ENCODE measurements at places on chromosomes 3 and 15. TPM values are rescaled to one million over a fixed set of nuclear protein-coding genes. Genes with fewer than 3 reads are reported as not detected.
A peak's percentile ranks its signal among the peaks of the same experiment; 100 is the strongest.

GRCh38 chr3:169402672-169403360 is 260.7 kb downstream of the MECOM start:
- no peaks in the 10 kb centered on the region for H3K36me3 ChIP-seq
- H3K4me3 ChIP-seq, result no peak overlapping the region
- H3K27me3 ChIP-seq, result peaks cover 4% of the 10 kb centered on the region
- no peak overlapping the region for H3K27ac ChIP-seq
- DNase-seq, result no peak

GRCh38 chr15:88949734-88950400 is 36.7 kb upstream of the MFGE8 start:
- H3K27me3 ChIP-seq, result peaks cover 2% of the 10 kb centered on the region
- no peak overlapping the region for H3K27ac ChIP-seq
- H3K4me3 ChIP-seq, result no peak overlapping the region
- no peaks in the 10 kb centered on the region for H3K4me1 ChIP-seq

GRCh38 chr3:189123595-189124387 is 48.0 kb upstream of the TPRG1 start:
- peak overlapping the region; percentile 46 for H3K4me3 ChIP-seq
- peaks cover 18% of the 10 kb centered on the region for H3K4me1 ChIP-seq
- peaks cover 4% of the 10 kb centered on the region for H3K36me3 ChIP-seq
- H3K27ac ChIP-seq, result peak overlapping the region; percentile 3
- DNase-seq, result no peak

- no peak for DNase-seq
- H3K27me3 ChIP-seq, result no peaks in the 10 kb centered on the region
- H3K36me3 ChIP-seq, result no peaks in the 10 kb centered on the region
- H3K27ac ChIP-seq, result no peak overlapping the region
Observed at GRCh38 chr15:57227166-57227565, 149.1 kb upstream of the CGNL1 start.

DNA sequence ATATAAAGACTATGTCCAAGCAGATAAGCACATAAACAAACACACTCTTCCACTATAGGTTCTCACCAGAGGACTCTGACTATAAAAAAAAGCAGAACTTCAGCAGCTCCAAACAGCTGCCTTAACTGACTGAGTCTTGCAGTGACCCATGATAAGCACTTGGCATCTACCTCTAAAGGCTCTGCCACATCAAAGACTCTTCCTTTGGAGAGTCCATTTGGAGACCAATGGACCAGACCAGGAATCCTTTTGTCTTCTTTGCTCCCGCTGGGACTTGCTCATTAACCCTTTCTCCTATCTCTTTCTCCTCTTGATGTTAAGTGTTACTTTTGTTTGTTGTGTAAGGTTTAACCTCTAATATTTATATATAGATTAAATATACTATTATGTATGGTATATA is 424.1 kb downstream of the RSL24D1 start:
- H3K4me3 ChIP-seq, result no peak overlapping the region
- H3K36me3 ChIP-seq, result no peaks in the 10 kb centered on the region
- H3K4me1 ChIP-seq, result no peaks in the 10 kb centered on the region
- no peak for DNase-seq
- no peak overlapping the region for H3K27ac ChIP-seq
- H3K27me3 ChIP-seq, result peaks cover 2% of the 10 kb centered on the region

DNA sequence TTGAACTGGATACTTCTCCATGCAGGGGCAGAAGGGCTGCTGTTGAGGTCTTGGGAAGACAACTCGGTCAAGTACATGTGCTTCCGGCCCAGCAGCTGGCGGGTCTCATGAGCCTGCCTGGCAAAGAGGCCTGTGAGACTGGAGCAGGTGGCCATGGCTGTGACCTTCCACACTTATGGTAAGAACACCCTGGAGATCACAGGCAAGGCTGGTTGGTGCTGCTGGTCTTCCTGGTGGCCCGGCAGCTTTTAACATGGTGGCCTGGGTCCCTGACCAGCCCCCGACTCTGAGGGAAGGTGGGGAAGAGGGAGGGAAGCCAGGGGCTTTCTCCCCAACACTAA is 15.4 kb downstream of the CHRD start:
- no peak overlapping the region for H3K4me3 ChIP-seq
- no peaks in the 10 kb centered on the region for H3K36me3 ChIP-seq
- H3K4me1 ChIP-seq, result no peaks in the 10 kb centered on the region
- no peak overlapping the region for H3K27ac ChIP-seq
- DNase-seq, result no peak

DNA sequence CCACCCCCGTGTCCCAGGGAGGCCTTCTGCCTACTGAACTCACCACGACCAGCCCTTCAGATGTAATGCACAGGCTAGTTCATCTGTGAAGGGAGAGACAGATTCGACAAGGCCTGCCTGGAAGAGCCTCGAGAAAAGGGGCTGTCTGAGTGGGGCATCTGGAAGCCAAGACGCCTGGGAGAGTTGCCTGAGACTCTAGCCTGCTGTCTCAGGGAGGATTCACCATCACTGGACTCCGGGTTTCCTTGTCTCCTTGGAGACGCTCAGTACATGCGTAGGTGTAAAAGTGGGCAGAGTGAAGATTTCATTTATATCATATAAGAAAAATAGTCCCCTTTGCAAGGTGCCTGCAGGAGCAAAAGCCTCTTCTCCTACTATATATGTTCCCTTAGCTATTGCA is 468.9 kb downstream of the FOXP1 start:
- no peak for DNase-seq
- H3K27me3 ChIP-seq, result no peaks in the 10 kb centered on the region
- H3K4me3 ChIP-seq, result no peak overlapping the region
- H3K27ac ChIP-seq, result peak overlapping the region; percentile 53
- peaks cover 71% of the 10 kb centered on the region for H3K36me3 ChIP-seq
- H3K4me1 ChIP-seq, result peaks cover 88% of the 10 kb centered on the region

DNA sequence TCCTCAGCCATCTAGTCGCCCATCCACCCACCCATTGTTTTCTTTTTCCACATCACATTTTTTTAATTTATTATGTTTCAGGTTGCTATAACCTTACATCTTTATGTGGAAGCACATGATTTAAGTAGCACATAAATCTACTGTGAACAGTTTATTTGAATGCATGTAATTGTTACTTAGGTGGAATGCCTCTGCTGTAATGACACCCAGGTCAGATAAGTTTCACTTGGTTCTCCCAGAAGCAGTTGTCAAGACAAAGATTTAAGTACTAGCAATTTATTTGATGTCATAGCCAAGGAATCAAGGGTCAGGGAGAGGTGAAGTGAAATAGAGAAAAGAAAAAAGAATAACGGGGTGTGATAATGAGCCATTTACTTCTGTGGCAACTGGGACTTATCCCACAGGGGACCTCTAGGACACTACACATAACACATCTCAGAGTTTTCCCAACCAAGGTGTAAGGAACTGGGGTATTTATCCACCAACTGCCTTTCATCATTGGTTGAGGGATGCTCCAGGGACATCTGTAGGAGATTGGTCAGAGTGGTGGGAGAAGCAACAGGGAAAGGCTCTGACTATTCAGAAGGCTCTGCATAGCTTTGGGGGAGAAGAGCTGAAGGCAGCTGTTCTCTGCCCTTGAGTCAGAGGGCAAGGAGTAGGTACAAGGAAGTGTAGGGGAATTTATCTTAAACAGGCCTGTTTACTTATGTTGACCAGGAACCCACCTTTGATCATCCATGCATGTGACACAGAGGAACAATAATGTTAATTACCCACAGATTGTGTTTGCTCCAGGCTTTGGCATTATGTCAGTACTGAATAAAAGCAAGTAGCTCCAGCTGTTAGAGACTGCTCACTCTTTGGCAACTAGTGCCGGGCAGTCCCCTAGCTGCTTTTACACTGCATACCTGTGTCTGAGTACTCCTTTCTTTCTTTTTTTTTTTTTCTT is 94.8 kb downstream of the CD200R1L start:
- H3K4me3 ChIP-seq, result no peak overlapping the region
- DNase-seq, result no peak
- no peak overlapping the region for H3K27ac ChIP-seq
- H3K36me3 ChIP-seq, result no peaks in the 10 kb centered on the region
- no peaks in the 10 kb centered on the region for H3K27me3 ChIP-seq

- peaks cover 6% of the 10 kb centered on the region for H3K4me1 ChIP-seq
- H3K36me3 ChIP-seq, result peaks cover 13% of the 10 kb centered on the region
- H3K27me3 ChIP-seq, result no peaks in the 10 kb centered on the region
- DNase-seq, result no peak
Observed at GRCh38 chr3:47902746-47903145, 99.8 kb downstream of the DHX30 start.

The MASP1 gene
- not detected for total RNA-seq

The SH3GL3 gene
- total RNA-seq, result not detected

The AHSG gene
- not detected for total RNA-seq

Data from activated CD8-positive, alpha-beta T cell treated with anti-CD3 and anti-CD28 coated beads for 36 hours (primary cell).